ENCODE measurements at places on chromosomes 11 and 22. TPM values are rescaled to one million over a fixed set of nuclear protein-coding genes. Genes with fewer than 3 reads are reported as not detected.

Gene HEPN1
- total RNA-seq, result 0.48 TPM

DNA sequence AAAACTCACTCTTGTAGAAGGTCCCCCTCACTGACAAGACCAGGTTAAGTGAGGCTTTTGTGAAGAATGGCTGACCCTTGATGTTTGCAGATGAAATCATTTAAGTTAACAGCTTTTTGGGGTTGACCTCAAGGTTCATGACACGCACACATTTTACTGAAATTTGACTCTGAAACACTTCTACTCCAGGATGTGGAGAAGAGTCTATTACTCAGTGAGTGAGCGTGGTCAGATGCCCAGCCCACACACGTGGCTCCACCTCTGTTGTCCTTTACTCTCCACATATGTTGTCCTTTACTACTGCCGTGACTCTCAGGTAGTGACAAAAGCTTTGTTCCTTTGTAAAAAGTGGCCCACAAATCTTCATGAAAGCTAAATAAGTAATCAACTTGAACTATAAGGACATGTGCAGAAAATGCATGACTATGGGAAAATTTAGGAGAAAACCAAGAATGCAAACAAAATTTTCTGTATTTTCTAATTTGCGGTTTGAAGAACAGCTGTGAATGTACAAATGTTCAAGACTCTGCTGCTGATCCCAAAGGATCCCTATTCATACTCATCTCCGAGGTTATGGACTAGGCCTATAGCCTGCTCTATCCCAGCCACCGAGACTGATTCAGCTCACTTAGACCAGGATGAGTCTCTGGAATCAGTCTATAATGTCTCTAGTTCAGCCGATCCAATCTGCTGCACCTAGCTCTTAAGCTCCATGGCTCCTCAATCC, 22.4 kb downstream of the XRRA1 start:
- DNase-seq, result no peak
- H3K4me3 ChIP-seq, result no peak overlapping the region
- H3K4me1 ChIP-seq, result no peaks in the 10 kb centered on the region

GRCh38 chr11:102208835-102209234, 98.6 kb downstream of the YAP1 start:
- DNase-seq, result no peak
- H3K4me3 ChIP-seq, result no peak overlapping the region
- H3K36me3 ChIP-seq, result no peaks in the 10 kb centered on the region
- no peaks in the 10 kb centered on the region for H3K4me1 ChIP-seq
- H3K27me3 ChIP-seq, result no peaks in the 10 kb centered on the region

DNA sequence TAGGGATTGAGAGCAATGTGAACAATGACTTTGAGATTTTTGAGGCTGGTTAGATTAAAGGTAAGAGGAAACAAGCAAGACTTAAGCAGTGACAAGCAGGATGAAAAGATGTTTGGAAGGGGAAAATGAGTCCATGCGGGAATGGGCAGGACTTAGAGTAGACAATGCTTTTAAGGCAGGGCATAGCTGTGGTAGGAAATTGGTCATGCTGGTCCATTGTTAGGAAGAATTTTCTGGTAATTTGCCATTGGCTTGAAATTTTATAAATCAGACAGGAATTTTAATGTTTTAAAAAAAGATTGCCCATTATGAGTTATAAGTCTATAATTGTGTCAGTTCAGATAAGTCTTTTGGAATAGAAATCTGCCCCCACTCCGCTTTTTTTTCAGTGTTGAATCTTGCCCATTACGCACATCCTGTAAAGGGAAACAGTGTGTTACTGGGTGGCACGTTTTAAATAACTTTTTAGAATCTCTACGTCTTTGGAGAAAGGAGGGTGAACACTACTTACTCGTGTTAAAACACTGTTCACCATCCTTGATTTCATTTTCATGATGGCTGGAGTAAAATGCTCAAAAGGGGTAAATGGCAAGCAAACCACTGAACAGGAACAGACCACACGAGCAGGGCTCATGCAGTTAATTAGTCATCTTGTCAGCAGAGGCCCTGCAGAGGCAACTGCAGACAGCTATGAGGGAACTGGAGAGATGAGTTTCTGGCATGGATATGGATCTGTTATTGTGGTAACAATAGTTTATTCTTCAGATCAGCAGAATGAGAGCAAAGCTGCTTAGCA, 25.0 kb downstream of the SWAP70 start:
- peaks cover 2% of the 10 kb centered on the region for H3K4me1 ChIP-seq
- peak overlapping the region; percentile 14 for H3K27ac ChIP-seq
- H3K27me3 ChIP-seq, result no peaks in the 10 kb centered on the region
- H3K4me3 ChIP-seq, result no peak overlapping the region
- H3K36me3 ChIP-seq, result no peaks in the 10 kb centered on the region
- DNase-seq, result no peak

Gene FGF3
- total RNA-seq, result not detected

Gene KRTAP5-2
- not detected for total RNA-seq

Gene ACR
- 0.64 TPM for total RNA-seq

DNA sequence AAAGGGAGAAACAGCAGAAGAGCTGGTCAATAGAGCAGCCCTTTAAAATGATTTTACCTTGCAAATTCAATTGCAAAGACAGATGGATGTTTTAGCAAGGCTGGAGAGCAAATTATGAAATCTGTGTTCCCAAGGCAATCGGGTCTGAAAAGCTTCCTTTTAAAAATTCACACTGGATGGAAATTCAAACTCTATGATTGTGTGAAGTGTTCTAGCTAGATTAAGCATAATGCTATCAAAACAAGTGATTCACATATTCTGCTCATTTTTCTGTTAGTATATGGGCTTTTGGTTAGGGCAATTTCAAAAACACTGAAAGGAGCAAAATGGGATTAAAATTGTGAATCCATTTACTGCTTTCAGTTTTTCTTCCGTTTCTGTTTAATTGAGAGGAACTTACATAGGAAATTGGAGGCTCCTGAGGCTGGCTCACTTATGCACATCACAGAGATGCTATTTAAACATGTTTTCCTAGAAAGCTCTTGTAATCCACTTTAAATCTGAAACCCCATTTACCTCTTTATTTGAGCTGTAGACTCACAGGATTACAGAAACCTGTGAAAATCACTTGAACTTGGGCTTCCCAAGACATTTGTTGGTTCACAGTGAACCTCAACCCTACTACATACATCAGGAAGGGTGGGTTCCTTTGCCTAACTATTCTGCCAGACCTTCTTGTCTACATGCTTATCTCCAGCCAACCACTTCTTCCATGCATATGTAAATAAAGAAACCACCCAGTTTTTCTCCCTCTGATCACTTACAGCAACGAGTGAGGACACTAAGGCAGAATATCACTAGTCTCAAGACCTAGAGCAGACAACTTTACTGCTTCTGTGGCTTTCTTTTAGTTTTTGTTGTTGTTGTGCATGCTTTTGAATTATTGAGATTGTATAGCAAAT, 201.9 kb upstream of the PITPNB start:
- no peaks in the 10 kb centered on the region for H3K36me3 ChIP-seq
- H3K27ac ChIP-seq, result no peak overlapping the region
- peaks cover 5% of the 10 kb centered on the region for H3K4me1 ChIP-seq
- H3K27me3 ChIP-seq, result no peaks in the 10 kb centered on the region

- H3K4me3 ChIP-seq, result no peak overlapping the region
- no peaks in the 10 kb centered on the region for H3K36me3 ChIP-seq
- H3K4me1 ChIP-seq, result no peaks in the 10 kb centered on the region
- no peak for DNase-seq
- no peaks in the 10 kb centered on the region for H3K27me3 ChIP-seq
These were observed 26.5 kb downstream of the DAGLA start for GRCh38 chr11:61706452-61707400.

GRCh38 chr11:95262994-95263765, 32.2 kb upstream of the SESN3 start:
- H3K27me3 ChIP-seq, result no peaks in the 10 kb centered on the region
- H3K4me1 ChIP-seq, result no peaks in the 10 kb centered on the region
- H3K4me3 ChIP-seq, result no peak overlapping the region

GRCh38 chr11:66834943-66835342, 8.3 kb upstream of the RCE1 start:
- H3K27ac ChIP-seq, result no peak overlapping the region
- no peaks in the 10 kb centered on the region for H3K27me3 ChIP-seq
- DNase-seq, result no peak
- no peak overlapping the region for H3K4me3 ChIP-seq
- H3K4me1 ChIP-seq, result no peaks in the 10 kb centered on the region

GRCh38 chr11:129785383-129786111, 30.1 kb upstream of the TMEM45B start:
- H3K4me3 ChIP-seq, result no peak overlapping the region
- no peaks in the 10 kb centered on the region for H3K4me1 ChIP-seq
- no peak overlapping the region for H3K27ac ChIP-seq
- H3K36me3 ChIP-seq, result no peaks in the 10 kb centered on the region
- DNase-seq, result no peak
- no peaks in the 10 kb centered on the region for H3K27me3 ChIP-seq

Gene FREY1
- not detected for total RNA-seq

Gene SHISAL1
- total RNA-seq, result 4.5 TPM

DNA sequence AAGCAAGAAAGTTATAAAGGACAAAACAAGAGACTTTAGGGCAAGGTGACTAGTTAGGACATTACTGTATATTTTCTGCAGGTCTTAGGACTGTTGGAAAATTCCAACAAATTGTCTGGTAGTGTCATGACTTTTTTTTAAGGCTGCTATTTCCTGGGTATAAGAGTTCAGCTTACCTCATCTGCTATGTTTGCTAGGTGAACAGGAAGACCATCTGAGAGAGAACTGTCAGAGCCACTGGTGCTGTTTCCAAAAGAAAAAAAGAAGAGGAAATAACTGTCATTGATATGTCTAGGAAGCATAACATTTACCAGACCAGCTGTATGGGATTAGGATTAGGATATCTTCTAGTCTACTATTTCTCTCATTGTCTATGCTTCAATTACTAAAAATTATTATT, 26.3 kb upstream of the MTCH2 start:
- no peaks in the 10 kb centered on the region for H3K36me3 ChIP-seq
- H3K27me3 ChIP-seq, result no peaks in the 10 kb centered on the region
- H3K4me3 ChIP-seq, result no peak overlapping the region
- H3K27ac ChIP-seq, result no peak overlapping the region
- no peak for DNase-seq

Gene APOA4
- not detected for total RNA-seq

DNA sequence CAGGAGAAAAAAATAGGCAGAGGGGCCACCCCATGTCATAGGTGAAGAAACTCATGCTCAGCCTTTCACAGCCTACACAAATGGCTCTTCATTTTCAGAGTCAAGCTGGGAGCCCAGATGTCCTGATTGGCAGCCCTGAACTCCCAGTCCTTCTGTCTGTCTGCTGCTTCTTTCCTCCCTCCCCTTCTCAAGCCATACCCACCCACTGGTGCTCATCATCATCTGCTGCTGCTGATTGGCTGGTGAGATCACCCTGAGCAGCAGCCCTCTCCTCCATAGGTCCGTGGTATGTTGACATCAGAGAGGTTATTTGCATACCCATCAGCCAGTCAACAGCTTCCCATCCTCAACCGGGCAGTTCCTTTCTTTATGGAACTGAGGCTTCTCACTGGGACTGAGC, 46.1 kb upstream of the PRDM11 start:
- no peaks in the 10 kb centered on the region for H3K36me3 ChIP-seq
- H3K27me3 ChIP-seq, result no peaks in the 10 kb centered on the region
- DNase-seq, result no peak
- H3K27ac ChIP-seq, result no peak overlapping the region
- H3K4me1 ChIP-seq, result no peaks in the 10 kb centered on the region

GRCh38 chr22:36201630-36202319, at the start of gene APOL4:
Gene APOL4, minus strand, starts transcription at chr22:36201809. Its CDS starts 75 bp downstream, at chr22:36201734.
- H3K4me1 ChIP-seq, result peaks cover 21% of the 10 kb centered on the region
- peak; percentile 85 for DNase-seq
- H3K27ac ChIP-seq, result no peak within 1 kb of the TSS
- H3K36me3 ChIP-seq, result no peaks in the 10 kb centered on the region

GRCh38 chr22:27323661-27324060, 477.9 kb downstream of the MN1 start:
- H3K27me3 ChIP-seq, result no peaks in the 10 kb centered on the region
- H3K36me3 ChIP-seq, result no peaks in the 10 kb centered on the region
- peaks cover under 1% of the 10 kb centered on the region for H3K4me1 ChIP-seq
- H3K4me3 ChIP-seq, result no peak overlapping the region
- DNase-seq, result no peak
- H3K27ac ChIP-seq, result no peak overlapping the region

Gene PCNX3
- total RNA-seq, result 28.2 TPM

Gene MRGPRE
- total RNA-seq, result not detected

- no peaks in the 10 kb centered on the region for H3K4me1 ChIP-seq
- no peak overlapping the region for H3K4me3 ChIP-seq
- H3K27ac ChIP-seq, result no peak overlapping the region
- DNase-seq, result no peak
These were observed 17.1 kb downstream of the CXCR5 start for GRCh38 chr11:118900535-118901384.

GRCh38 chr11:119450590-119451326, 27.8 kb upstream of the THY1 start:
- no peak overlapping the region for H3K4me3 ChIP-seq
- DNase-seq, result no peak
- H3K4me1 ChIP-seq, result peaks cover 4% of the 10 kb centered on the region
- no peak overlapping the region for H3K27ac ChIP-seq

Data from ovary (tissue), 10 donors.